ENCODE measurements at places on chromosomes 12 and 14.

GRCh38 chr12:89089264-89089663 lies 263.0 kb downstream of the DUSP6 start:
- DNase-seq = peak; percentile 20

DNA sequence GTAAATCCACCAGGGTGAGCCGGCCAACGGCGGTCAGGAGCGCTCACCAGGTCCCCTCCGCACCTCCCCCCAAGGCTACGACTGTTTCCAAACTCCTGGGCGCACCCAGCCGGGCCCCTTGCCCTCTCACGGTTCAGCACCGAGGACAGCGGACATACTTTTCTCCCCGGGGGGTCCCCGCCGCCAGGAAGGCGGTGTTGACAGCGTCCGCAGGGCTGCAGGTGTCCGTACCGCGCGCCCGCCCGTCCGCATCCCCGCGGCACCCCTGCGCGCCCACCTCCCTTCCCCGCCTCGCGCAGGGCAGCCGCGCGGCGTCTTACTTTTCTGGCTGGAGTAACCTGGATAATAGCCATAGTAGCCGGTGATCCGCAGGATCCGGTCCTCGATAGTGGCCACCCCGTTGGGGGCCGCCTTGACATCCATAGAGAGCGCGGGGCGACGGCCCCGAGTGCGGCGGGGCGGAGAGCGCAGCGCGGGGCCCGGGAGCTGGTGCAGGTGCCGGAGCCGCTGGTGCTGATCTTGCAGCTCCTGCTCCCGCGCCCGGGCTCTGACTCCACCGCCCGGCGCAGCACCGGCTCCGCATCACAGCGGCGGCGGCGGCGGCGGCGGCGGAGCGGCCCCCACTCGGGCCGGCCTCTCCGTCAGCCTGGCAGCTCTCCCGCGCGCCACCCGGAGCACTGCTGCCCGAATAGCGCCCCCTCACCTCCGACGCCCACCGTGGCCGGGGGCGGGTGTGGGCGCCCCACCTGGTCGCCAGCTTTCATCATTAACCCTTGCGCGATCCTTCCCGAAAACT lies at the start of gene SLC35F4:
TSS of gene SLC35F4 (minus strand) at position 690 of the 796 bp plus-strand sequence.
- DNase-seq = no peak

DNA sequence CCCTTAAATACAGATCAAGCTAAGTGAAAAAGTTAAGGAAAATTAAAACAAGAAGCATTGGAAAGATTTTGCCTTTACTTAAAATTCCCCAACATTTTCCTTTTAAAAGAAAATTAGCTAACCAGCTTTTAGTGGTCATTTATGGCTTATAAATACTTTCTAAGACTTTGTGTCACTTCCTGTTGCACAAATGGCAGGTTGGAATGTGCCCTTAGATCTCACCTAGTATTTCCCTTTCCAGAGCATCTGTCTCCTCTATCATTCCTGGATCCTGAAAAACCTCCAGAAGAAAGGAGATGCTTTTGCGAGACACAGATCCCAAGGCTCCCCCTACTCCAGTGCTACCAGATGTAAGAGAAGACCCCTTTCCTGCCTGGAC lies 58.3 kb downstream of the ARF6 start:
- DNase-seq = no peak

GRCh38 chr14:44112774-44113460 lies 394.2 kb downstream of the FSCB start:
- no peak for DNase-seq

GRCh38 chr12:15893260-15893659 lies 11.1 kb downstream of the STRAP start:
- DNase-seq = no peak

DNA sequence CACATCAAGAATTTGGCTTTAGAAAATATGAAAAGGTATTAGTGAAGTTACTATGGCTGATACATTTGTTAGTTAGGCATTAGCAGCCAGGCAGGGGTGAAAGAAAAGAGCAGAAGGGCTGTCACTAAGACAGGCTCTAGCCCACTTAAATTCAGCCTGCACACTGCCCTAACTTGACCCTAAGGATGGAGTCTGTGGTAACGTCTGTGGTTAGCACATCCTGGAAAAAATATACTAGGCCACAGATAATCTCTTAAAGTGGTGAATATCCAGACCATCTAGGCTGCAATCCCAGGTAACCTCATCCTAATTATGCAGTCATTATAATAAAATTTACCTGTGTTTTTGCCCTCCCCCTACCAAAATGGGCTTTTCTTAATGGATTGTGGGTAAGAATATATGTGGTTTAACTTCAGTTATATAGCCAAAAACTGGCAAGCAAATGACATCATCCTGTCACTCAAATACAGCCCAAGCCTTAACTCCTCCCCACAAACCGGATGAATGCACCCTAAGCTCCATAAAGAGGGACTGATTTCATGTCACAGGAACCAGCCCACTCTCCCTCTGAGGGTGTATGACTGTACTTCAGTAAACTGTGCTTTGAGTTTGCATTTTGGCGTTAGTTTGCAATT lies 440.9 kb downstream of the LRFN5 start:
- no peak for DNase-seq

GRCh38 chr14:31897581-31898186 lies 179.4 kb upstream of the ARHGAP5 start:
- no peak for DNase-seq

- DNase-seq = no peak
These were observed 6.5 kb downstream of the BHLHE41 start for GRCh38 chr12:26118308-26118707.

GRCh38 chr14:105701456-105702274 lies 175.3 kb downstream of the TMEM121 start:
- no peak for DNase-seq

GRCh38 chr12:8493084-8493483 lies 20.2 kb upstream of the CLEC4D start:
- DNase-seq = no peak

- no peak for DNase-seq
These were observed 77.9 kb upstream of the SOX5 start for GRCh38 chr12:24027352-24027751.

GRCh38 chr12:27253347-27253746 lies 9.3 kb downstream of the STK38L start:
- no peak for DNase-seq
